ENCODE measurements at places on chromosomes 11 and 22.

GRCh38 chr11:36622431-36623136, 24.5 kb upstream of the RAG2 start:
- DNase-seq, result no peak

DNA sequence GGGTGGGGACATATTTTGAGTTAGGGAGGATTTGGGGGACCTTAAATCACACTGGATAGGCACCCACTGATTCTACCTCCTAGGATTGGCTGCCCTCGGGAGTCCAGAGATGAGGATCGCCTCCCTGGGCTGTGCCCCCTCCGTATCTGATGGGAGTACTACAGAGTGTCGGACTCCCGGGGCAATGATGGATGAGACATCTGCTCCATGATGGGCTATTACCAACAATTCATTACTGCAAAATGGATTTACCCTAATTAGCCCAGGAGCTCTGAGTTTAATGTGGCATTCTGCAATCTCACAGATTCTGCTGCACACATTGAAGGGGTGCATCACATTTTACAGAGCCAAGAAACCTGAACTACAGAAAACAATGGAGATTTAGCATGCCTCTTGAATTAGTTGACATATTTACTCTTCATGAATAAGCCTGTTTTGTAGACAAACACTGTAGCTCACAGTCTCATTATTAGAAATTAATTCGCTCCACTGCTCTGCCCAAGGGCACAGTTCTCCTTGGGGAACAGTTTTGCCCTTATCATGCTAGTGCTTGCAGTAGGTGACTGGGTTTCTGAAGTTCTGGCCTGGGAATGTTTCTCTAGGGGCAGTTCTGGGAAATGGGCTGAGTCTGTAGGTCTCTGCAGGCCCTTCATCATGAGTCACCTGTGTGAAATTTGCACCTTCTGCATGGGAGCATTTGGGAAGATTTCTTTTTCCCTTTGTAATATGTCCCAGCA, 217.1 kb upstream of the PLET1 start:
- DNase-seq, result no peak

DNA sequence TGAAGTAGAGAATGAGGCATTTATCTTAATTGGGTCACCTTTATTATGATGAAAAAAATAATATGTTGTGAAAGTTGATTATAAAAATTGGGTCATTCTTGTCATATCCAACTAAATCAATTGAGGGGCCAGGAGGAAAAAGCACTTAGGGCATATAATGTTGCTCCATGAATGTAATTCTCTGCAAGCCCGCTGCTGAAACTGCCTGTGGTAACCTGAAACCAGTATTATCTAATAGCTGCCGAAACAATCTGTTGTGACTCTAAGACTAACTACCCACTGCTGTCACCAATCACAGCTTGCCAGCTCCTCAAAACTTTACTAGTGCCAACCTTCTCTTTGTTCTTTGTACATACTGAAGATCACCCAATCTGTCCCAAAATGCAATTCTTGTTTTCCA, 115.8 kb downstream of the ATG16L2 start:
- DNase-seq, result no peak

DNA sequence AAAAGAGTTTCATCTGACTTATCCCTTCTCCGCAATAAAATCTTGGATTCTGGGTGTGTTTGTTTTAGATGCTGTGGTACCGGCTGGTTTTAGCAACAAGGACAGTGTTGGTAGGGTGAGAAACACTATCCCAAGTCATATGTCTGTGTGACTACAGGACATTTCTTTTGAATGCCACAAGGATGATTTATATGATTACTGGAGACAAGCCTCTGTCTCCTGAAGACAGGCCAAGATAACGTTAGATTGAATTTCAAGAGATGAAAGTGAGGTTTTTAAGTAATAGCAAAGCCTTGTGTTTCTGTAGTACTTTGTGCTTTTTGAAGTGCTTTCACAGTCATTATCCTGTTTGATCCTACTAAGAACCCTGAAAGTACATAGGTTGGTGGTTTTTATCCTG, 101.6 kb downstream of the COMMD9 start:
- no peak for DNase-seq

GRCh38 chr22:19040391-19040861, 81.8 kb downstream of the DGCR2 start:
- DNase-seq, result no peak

- DNase-seq, result no peak
Observed at GRCh38 chr22:35441489-35442100, 41.7 kb downstream of the MCM5 start.

GRCh38 chr22:19974268-19974861, 32.7 kb upstream of the TXNRD2 start:
- DNase-seq, result no peak

DNA sequence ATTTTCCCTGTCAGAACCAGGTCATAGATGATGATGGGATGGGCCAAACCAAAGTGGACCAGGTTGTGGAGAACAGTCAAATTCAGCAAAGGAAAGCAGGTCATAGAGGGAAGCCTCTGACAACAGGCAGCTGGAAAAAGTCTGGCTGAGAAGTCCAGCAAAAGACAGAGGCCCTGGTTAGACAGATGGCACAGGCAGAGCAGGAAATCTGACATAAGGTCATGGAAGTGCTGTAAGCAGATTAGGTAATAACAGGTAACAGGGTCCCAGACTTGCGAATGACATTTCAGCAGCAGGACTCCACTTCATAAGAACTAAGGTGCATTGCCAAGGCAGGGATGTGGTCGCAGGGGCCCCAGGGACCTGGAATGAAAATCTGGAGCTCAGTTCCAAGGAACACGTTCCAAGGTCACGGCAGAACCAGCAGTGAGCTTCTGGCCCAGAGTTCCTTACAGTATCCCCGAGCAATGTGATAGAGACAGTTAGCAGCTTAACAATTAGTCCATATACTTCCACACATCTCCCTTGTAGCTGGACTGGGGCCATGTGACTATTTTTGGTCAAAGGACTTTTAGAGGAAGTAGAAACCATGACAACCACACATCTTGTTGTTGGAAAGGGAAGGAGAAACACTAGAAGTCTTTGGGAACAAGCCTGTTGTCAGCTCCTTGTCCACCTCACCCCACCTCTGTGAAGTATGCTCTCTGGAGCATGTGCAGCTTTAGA, 75.4 kb downstream of the ME3 start:
- no peak for DNase-seq
